Activated T-cell treated with anti-CD3 and anti-CD28 coated beads for 24 hours (primary cell): ENCODE measurements at places on chromosomes 11 and 22.
A peak's percentile ranks its signal among the peaks of the same experiment; 100 is the strongest.

GRCh38 chr11:57126766-57127400 lies 54.9 kb upstream of the LRRC55 start:
- no peak for DNase-seq

DNA sequence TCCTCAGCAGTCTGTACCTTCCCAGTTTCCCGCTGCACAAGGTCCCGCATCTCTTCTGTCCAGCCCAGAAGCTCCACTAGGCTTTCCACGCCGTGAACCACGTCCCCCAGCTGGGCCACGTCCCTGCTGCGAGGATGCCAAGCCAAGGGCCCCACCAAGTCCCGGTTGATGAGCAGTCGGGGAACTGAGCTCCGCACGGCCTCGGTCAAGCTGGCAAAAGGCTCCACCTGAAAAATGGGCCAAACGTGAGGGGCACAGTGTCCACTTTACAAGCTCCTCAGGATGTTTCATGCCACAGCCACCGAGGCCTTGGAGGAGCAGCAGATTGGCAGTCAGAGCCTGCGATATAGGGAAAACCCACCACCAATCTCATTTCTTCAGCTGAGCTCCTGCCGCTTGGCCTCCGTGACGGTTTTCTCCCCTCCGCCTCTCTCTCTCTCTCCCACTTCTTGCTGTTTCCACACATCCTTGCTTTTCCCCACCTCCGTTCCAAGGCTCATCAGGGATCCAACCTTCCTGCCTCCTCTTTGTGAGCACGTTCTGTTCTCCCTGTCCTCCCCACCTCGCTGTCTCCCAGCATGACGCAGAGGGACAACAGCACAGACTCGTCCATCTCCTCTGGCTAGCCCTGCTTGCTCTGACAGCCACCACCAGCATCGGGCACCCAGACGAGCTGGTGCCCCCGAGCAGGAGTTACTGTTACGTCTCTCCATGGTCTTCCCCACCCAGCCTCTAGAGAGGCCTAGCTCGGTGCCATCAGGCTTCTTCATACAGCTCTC lies 11.5 kb downstream of the RIC8A start:
- no peak for DNase-seq

DNA sequence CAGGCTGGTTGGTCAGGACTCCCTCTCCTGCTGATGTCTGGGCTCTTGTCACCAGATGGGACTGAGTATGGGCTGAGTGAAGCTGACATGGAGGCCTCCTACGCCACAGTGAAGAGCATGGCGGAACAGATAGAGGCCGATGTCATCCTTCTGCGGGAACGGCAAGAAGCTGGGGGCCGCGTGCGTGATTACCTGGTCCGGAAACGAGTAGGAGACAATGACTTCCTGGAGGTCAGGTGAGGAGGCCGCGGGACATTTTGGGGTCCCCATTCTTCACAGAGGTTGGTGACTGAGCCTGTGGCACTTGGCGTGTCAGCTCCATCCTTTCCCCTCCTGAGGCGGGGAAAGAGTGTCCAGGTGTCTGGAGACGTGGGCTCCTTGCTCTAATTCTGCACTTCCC lies 10.1 kb downstream of the GTPBP1 start:
- no peak for DNase-seq

- DNase-seq: no peak
Measured at GRCh38 chr11:92284558-92284957, 59.9 kb downstream of the FAT3 start.

GRCh38 chr11:81129618-81130017 lies 1604.0 kb downstream of the FAM181B start:
- no peak for DNase-seq

DNA sequence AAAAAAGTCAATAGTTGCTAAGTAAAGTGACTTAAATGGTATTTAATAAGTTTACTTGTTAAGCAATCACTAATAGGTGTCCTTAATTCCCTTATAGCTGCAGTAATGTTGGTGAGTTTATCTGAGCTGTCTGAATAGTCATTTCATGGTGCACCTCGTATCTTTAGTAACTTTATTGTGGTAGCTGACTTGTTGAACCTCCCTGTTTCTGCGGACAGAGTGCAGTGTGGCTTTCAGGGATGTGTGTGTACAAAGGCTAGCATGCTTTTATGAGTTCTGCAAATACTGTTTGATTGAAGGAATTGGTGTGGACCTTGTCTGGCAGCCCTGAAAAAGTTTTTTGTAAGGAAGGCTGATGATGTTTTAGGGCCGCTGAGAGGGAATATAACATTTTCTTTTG lies 2.6 kb downstream of the ZNRF3 start:
- no peak for DNase-seq

DNA sequence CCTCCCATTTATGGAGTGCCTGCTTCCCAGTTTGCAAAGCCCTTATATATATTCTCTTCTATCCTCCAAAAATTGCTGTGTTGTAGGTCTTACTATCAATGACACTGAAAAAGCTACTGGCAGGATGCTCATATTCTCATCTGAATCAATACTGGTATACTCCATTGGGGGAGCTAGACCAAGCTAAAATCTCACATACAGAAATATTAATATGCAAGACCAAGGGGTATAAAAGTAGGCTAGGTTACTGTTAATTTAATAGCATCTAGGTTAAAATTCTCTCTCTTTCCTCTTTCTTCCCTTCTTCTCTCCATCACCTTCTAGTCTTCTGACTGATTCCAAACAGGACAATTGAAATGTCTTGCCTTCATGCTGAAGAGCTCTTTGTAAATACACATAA lies 17.1 kb upstream of the BDNF start:
- DNase-seq: no peak

- no peak for DNase-seq
Measured at GRCh38 chr22:23405366-23405851, 174.7 kb downstream of the IGLL1 start.

DNA sequence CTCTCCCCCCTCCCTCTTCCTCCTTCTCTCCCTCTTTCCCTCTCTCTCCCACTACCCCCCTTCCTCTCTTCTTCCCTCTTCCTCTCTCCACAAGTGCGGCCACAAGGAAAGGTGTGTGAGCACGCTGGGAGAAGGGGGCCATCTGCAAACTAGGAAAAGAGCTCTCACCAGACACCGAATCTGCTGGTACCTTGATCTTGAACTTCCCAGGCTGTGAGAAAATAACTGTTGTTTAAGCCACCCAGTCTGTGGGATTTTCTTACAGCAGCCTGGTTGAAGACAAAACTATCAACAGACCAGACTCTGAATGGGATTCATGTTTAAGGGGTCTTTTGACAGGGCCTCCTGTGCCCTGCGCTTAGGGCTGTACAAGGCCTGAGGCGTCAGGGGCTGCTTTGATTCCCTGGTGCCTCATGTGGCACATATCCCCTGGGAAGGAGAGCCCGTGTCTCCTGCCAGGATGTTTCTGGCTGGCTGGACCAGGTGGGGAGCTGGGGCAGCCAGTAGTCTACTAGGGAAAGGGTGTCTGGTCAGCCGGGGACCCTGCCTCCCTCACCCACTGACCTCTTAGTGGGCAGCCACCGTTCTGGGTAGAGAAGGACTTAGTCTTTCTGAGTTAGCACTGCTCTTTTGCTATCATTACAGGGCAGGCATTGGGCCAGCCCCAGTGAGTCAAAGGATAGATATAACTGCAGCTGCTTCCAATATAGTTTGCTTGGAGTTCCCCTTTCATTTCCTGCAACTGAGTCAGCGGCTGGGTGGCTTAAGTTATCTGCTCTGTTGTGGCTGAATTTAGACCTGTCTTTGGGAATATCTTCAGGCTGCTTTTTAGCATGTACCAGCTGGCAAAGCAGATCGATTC lies 6.2 kb downstream of the PANX1 start:
- DNase-seq: no peak

- no peak for DNase-seq
Measured at GRCh38 chr11:16843294-16843693, 104.8 kb downstream of the C11orf58 start.

GRCh38 chr11:73386016-73386415 lies 9.8 kb downstream of the RELT start:
- DNase-seq: no peak

GRCh38 chr22:33597274-33597985 lies 322.8 kb downstream of the LARGE1 start:
- DNase-seq: no peak

DNA sequence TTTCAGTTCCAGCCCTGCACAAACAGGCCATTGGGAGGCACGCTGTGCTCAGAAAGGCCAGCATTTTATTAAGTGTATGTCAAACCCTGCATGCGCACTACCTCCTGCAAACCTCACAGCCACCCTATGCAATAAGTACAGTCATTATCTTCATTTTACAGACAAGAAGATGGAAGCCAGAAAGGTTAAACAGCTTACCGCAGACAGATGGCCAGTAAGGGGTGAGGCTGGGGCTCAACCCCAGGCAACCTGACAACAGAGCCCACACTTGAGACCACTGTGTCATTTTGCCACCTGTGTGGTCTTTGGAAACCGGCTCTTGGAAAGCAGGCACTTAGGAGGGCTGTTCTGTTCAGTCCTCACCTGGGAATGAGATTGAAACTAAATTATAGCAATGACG lies 142.3 kb downstream of the NXPE2 start:
- no peak for DNase-seq

DNA sequence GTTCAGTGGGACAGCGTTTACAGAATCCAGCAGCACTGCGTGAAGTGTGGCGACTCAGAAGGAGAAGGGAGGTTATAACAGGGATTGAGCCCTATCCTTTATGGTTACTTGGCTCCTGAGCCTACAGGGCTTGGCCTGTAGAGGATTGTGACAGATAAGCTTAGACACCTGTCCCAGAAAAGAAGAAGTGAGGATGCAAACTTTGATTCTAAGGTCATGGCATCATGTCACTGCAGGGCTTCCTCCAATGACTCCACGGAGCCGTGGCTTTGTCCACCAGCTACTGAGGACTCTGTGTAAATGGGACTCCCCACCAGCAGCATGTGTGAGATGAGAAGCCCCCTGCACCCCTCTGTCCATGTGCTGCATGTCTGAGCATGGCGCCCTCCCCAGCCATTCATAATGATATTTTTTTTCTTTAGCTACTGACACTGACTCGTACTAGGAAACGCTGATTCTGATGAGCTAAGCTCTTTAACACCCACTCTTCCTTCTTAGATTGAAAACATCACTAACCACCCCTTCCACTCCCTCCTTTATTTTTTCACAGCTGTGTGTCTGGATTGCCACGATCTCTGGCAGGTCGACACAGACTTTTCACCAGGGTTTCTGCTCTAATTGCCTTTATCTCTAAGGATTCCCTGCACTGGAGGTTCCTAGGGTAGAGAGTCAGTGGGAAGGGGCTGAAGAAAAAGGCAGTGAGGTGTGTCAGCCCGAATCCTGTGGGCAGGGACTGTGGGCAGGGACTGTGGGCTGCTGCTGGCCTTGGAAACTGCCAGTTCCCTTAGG lies 65.5 kb upstream of the TTC12 start:
- DNase-seq: no peak

DNA sequence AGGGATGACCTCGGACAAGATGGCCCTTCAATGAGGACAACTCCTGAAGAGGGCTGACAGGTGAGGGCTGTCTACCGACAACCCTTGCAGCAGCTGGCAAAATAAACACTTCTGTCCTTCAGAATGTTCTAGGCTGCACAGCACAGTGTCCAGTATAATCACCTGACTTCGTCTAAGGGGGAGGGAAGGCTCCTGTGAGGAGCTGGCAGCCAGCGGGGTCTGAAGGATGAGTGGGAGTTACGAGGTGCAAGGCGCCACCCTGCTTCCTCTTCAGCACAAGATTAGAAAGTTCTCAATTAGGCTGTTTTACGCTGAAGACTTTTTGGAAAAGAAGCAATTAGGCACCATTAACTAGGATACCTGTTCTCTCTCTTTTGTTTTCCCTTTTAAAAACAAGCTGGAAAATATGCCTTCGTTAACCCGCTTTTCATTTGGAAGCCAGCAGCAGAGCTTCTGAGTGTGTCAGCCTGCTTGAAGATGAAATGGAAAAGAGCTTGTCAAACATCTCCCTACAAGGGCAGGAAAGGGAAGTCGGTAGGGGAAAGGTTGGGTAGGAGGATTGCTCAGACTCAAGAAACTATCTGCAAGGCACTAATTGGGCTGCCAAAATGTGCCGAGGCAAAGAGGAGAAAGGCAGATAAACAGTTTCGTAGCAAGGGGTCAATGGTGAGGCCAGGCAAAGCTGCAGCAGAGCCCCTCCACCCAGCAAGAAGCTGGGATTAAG lies 592.2 kb upstream of the CADM1 start:
- no peak for DNase-seq

DNA sequence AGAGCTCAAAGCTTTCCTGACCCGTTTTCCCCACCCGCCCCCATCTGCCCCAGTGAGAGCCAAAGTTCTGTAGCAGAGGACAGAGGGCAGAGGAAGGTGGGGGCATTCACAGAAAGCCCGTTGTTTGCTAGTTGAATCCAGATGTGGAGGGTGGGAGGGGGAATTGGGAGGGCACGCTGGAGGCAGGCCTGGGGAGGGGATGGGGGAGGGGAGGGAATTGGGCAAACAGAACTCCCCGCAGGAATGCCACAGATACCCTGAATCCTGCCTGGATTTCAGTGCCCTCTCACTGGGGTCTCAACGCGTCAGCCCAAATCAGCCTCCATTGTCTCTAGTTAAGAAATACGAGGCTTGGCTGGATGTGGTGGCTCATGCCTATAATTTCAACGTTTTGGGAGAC lies 12.9 kb upstream of the OAF start:
- no peak for DNase-seq

DNA sequence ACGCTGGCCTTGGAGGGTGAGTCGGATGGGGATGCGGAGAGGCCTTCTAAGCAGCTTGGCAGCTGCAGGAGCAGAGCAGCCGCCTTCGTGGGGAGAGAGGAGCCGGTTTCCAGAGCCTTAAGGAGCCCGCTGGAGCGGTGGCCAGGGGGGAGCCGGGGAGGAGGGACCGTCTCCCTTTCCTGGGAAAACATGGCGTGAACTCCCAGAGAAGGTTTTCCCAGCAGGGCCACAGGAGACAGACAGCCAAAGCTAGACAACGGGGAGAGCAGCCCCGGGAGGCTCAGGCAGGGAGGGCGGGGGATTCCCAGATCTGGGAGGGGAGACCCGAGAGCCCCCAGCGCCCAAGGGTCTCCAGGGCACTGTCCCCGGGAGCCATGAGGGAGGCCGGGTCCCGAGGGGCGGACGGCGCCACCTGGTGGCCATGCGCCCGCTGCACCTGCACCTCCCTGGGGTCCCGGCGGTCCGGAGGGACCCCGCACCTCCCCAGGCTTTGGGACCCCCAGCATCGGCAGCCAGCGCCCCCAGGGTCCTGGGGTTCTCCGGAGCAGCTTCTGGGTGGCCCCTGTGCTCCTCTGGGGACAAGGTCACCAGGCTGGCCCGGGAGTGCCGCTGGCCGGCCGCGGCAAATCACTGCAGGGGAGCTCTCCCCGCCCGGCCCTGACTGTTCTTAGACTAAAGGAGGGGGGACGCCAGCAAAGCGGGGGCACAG lies 2.4 kb upstream of the SYT8 start:
- DNase-seq: peak; percentile 55

GRCh38 chr11:67233584-67234190 lies 32.6 kb upstream of the GRK2 start:
- DNase-seq: no peak

- no peak for DNase-seq
Measured at GRCh38 chr11:70397336-70397982, 870 bp upstream of the CTTN start.

- DNase-seq: no peak
Measured at GRCh38 chr22:45775062-45775461, 103.4 kb downstream of the ATXN10 start.

GRCh38 chr11:100512475-100512874 lies 174.6 kb upstream of the ARHGAP42 start:
- DNase-seq: no peak

- no peak for DNase-seq
Measured at GRCh38 chr11:65014726-65015227, 817 bp downstream of the ARL2 start.
